OCI-M1 (cell line): ENCODE measurements at places on chromosomes 6 and 20.

GRCh38 chr20:63032861-63033793, 26.4 kb upstream of the BHLHE23 start:
- no peak for DNase-seq

- no peak for DNase-seq
These were observed 10.8 kb upstream of the SNHG17 start for GRCh38 chr20:38445901-38446425.

DNA sequence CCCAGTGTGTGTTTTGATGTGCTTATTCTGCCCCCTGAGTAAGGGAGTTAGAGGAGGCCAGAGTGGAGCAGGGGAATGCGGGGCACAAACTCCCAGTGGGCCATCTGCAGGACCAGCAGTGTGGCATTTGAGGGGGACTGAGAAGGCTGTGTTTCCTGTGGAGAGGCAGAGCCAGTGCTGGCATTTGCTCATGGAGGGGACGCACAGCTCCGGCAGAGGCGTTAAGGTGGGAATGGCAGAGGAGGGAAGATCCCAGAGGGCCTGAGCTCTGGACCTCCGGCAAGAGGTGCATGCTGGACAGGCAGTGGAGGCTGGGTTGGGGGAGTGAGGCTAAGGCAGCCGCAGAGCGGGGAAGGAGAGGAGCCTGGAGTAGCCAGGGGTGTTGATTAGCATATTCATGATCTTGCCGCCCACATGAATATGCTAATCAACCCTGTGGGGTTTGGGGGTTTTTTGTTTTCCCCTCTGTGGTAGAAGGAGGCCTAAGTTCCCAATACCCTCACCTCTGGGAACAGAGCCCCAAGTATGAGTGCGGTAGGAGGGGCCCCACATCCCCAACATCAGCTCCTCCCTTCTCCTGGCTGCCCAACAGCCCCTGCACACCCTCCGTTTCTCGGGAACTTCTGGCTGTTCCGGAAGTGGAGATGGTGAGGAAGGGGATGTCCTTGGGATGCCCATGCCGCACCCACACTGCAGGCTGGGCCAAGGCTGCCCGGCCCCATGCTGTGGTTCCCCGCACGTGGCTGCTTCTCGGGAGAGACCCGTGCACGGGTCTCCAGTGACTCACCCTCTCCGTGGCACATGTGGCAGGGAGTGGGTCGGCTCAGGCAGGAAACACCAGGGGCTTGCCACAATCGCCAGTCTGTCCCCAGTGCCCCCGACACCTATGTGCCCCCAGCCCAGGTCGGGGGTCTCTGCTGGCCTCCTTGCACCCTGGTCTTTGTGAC, 33.8 kb downstream of the DLGAP4 start:
- no peak for DNase-seq

GRCh38 chr6:20630136-20630535, 95.9 kb downstream of the CDKAL1 start:
- DNase-seq = no peak

- DNase-seq = no peak
These were observed 2.4 kb upstream of the PPP1R3G start for GRCh38 chr6:5082487-5083306.

GRCh38 chr6:41200296-41200900, 551 bp downstream of the TREML2 start:
- peak; percentile 83 for DNase-seq

GRCh38 chr6:136058852-136059251, 191.3 kb downstream of the MTFR2 start:
- no peak for DNase-seq

DNA sequence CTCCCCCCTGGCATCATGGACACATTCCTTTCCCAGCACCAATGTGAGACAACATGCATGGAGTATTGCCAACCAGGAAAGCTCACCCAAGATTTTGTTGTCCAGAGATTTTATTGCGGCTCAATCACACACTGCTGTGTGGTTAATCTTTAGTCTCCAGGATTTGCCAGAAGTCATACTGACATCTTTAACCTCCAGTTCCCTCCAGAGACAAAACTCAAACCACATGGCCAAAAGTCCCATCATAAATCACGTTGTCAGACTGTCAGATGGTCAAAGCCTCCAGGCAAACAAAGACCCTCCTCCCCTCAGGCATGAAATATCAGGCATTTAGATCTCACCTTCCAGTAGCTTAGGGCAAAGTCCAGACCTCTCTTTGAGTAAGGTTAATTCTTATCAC, 97.3 kb upstream of the OPRM1 start:
- DNase-seq = no peak

- no peak for DNase-seq
These were observed 7.1 kb downstream of the CDKAL1 start for GRCh38 chr6:20541382-20541781.

GRCh38 chr6:7129784-7130569, 22.2 kb downstream of the RREB1 start:
- no peak for DNase-seq
